ENCODE measurements at places on chromosomes 5 and 9. TPM values are rescaled to one million over a fixed set of nuclear protein-coding genes. Genes with fewer than 3 reads are reported as not detected.

DNA sequence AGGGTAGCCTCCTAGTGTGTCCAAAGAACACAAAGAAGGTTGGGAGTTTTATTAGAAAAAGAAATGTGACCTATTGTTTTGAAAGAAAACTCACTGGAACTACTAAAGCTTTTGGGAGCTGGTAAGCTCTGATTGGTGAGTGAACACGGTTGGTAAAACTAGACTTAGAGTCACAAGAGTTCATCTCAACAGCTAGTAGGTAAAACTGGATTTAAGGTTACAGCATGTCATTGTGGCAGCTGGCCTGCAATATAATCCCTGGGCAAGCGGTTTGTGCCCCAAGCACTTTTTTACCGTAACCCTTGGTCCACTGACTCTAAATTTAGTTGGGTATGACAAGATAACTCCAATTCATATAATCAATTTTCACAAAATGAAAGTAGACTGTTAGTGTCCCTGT is 47.4 kb downstream of the UBAP2 start:
- DNase-seq, result no peak

GRCh38 chr5:151005950-151006576 is 14.3 kb upstream of the GPX3 start:
- no peak for DNase-seq

DNA sequence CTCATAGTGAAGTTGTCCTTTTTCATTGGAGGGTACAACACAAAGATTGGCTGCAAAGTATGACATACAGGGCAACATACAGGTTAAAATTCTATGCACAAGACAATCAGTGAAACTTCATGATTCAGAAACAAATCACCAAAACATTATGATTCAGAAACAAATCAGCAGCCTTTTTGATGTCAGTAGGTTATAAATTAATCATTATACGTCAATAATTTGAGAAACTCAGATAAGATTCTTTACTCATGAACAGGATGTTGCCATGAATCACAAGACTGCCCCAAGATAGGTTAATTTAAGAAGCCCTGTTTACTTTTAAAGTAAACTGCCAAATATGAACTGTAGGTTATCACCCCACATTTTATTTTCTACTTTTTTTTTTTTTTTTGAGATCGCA is 62.2 kb upstream of the IL33 start:
- DNase-seq, result peak; percentile 9

- DNase-seq, result no peak
Observed at GRCh38 chr5:83925955-83926337, 205.3 kb upstream of the HAPLN1 start.

GRCh38 chr9:95857124-95857523 is 18.4 kb upstream of the ERCC6L2 start:
- DNase-seq, result no peak

DNA sequence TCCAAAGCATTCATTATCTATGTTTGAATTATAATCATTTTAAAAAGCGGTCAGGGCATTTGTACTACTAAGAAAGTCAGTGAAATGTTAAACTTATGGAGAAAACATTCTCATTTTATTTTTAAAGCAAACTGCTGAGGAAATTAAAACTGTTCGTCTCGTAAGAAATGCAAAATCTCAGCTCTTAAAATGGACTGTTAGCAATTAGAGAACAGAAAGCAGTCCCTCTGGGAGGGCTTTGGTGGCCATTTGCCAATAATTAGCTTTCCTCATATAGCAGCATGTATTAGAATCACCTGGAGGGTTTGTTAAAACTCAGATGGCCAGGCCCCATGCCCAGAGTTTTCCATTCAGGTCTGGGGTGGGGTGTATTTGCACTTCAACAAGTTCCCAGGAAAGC is 120.7 kb upstream of the RASEF start:
- no peak for DNase-seq

DNA sequence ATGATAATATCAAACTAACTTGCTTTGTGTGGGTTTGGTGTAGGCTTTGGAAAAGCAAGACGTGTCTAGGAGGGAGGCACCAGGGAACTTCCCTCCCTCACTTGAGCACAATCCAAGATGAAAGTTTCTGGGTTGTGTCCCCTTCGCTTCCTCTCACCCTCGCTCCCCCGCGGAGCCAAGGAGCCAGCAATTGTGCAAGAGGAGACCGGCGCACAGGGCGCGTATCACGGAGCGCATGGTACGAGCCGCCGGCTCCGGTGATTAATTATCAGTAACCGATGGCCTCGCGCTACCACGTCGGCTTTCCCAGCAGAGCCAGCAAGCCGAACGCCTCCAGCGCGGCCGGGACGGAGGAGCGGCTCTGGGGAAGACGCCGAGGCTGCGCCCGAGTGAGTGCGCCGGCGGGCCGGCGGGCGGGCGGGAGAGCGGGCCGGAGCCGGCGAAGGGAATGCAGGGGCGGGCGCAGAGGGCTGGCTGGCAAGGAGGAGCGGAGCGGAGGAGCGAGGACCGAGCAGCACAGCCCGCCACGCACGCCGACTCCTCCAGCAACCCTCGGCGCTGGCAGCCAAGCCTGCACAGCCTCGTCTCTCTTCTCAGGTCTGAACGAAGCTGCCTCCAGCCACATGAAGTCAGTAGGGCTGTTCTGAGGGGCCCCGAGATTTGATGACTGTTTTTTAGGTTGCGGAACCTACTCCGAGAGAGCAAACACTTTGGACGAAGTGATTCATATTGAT is 143.6 kb downstream of the BNC2 start:
- no peak for DNase-seq

DNA sequence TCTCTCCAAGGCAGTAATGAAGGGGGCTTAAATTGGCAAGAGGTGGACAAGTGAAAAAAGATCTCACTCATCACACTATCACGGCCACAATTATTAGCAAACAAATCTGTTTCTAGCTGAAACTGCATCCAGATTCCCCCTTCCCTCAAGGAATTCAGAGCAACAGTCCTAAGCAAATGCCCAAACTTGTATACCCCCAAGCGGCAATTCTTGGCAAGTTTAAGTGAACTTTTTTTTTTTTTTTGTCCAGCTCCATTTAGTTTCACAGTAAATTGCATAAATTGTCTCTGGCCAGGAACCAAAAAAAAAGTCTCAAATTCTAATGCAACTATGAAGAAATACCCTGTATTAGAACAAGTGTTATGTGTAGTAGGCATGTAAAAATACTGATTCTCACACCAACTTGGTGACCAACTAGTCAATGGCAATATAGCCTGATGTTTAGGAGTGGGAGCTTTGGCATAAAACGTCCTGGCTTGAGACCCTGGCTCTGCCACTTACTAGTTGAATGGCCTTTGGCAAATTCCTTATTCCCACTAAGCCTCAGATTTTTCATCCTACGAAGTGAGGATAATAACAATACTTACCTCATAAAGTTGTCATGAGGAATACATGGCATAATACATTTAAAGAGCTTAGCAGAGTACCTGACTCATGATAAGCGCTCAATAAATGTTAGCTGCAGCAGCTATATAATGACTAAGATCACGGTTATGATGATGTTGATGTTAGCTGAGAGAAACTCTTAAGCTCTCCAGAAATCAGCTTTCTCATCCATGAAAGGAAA is 193.2 kb downstream of the ADAMTSL1 start:
- no peak for DNase-seq

DNA sequence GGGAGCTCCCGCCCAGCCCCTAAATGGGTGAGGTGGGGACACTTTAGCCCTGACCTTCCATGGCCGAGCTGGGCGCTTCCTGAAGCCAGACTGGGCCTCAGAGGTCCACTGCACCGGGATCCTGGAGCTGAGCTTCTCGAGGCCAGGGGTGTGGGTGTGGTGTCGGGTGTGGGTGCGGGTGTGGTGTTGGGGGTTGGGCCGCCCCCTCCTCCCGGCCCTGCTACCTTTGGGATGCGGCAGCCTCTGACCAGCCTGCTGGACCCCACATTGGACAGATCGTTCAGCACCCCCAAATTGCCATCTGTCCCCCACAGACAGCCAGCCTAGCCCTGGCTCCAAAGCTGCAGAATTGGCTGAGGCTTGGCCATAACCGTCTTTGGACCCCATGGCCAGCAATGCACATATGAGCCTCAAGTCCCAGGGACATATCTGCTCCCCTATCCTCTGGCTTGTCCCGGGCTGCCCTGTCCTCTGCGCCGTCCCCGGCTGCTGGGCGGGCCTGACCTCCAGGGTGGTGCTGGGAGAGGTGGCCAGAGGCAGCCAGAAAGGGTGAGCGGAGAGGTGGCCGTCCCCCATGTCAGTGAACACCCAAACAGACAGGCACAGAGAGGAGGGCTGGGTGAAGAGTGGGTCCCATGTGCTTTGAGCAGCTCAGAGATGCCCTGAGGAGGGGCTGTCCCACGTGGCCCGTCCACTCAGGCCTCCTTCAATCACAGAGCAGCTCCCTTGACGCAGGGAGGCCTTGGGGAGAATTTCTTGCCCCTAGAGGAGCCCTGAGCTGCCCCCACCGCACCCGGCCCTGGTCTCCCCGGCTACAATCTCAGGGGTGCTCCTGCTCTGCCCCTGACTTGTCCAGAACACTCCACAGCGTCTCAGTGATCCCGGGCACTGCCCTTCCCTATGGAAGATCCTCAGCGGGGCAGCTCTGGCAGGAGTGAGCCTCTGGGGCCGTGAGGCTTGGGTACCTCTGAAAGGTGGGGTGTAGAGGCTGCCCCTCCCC is 3.4 kb upstream of the PTGDS start:
- DNase-seq, result no peak

DNA sequence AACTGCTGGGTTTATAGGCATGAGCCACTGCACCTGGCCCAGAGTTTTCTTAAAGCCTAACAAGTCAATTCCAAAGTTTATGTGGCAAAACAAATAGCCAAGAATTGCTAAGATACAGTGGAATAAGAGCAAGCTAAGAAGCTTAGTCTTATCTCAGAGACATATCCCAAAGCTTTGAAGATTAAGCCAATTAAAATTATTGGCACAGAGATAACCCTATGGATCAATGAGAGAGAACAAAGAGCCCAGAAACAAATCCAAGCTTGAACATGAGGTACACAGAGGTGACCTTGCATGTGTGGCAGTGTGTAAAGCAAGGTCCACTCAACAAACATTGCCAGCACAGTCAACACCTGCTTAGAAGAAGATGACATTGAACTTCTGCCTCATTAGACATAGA is 13.3 kb downstream of the BTNL3 start:
- DNase-seq, result no peak

DNA sequence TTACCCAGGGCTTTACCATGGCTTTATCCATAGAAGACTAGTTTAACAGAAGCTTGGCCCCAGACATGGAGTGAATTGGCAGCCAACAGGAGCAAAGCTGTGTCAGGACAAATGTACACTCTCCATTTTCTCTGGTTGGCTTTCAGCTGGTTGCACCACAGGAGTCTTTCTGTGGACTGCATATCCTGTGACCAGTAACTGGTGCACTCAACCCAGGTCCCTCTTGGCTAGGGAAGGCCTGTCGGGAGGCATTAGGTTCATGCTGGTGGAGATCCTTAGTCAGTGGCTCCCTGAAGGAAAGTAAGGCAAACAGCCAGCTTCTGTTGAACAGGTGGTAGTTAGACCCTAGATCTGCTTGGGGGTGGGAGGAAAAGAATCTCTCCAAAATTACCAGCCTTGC is 146.9 kb upstream of the TLX3 start:
- DNase-seq, result no peak

Gene ZDHHC11
- 1.3 TPM for total RNA-seq

Gene TMEM250
- total RNA-seq, result 64.8 TPM

Gene LCN2
- 283 TPM for total RNA-seq

Gene GLDC
- 17.3 TPM for total RNA-seq

Gene TLR4
- 5.9 TPM for total RNA-seq

Gene REEP2
- total RNA-seq, result 40.2 TPM

Measured in kidney epithelial cell (primary cell).